Smooth muscle cell of the brain vasculature (primary cell): ENCODE measurements at places on chromosomes 13 and 19.

GRCh38 chr13:43564952-43565351, 221.8 kb downstream of the ENOX1 start:
- no peak for DNase-seq

DNA sequence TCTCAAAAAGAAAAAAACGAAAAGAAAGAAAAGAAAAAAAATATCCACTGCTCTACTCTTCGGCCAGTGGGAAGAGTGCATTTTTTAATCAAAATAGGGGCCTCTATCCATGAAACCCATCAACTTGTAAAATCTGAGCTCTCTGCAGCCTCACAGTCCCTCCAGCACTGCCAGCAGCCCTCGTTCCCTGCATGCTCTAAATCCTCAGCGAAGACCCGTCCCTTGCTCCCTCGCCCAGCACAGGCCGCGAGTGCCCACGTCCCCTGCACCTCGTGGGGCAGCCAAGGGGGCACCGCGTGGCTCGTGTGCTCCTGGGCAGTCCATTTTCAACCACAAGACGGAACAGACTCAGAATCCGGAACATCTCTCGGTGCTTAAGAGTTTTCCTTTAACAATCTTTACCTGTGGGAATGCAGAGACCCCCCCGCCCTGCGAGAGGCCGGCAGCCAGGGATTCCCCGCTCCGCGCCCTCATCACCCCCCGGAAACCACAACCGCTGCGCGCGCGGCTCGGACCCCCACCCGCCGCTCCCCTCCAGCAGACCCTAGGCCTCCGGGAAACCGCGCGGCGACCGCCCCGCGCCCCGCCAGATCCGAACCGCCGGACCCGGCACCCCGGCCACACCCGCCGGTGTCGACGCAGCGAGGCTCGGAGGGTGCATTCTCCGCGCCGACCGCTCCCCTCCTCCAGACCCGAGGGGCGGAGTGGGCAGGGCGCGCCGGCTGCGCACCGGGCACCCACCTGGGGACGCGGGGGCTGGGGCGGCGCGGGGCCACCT, 638 bp downstream of the ANKRD27 start:
- DNase-seq: no peak

GRCh38 chr19:44792281-44792680, 14.6 kb downstream of the CBLC start:
- DNase-seq: no peak

DNA sequence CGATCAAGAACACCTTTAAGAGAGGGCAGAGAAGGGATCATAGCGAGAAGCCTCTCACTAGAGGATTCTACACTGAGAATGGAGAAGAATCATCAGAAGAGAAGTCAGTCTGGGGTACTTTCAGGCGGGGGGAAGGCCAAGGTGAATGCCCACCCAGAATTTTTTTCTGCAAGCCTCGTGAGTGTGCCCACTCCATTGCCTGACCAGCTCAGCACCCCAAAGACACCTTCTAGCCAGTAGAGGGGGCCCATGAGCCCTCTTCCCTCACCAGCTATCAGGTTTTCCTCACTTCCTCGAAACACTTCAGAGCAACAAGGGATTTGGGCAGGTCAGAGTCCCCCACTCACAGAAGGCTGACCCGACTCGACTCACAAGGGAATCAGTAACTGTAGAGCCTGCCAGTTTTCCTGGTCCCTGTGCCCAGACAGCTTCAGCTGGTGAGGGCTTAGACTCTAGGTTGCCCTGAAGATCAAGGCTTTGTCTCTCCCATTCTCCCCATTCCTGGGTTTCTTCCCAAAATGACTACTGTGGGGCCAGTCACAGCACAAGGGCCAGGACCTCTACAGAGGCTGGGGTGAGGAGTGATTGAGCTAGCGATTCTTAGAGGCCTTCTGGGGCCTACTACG, 18.4 kb downstream of the NLRP13 start:
- DNase-seq: no peak

GRCh38 chr19:53908935-53909415, at the start of gene CACNG7:
CACNG7 (plus strand) TSS chr19:53909278; CDS start chr19:53912832, 3,554 bp downstream.
- DNase-seq: no peak

GRCh38 chr13:92303428-92303827, 905.0 kb downstream of the GPC5 start:
- no peak for DNase-seq

DNA sequence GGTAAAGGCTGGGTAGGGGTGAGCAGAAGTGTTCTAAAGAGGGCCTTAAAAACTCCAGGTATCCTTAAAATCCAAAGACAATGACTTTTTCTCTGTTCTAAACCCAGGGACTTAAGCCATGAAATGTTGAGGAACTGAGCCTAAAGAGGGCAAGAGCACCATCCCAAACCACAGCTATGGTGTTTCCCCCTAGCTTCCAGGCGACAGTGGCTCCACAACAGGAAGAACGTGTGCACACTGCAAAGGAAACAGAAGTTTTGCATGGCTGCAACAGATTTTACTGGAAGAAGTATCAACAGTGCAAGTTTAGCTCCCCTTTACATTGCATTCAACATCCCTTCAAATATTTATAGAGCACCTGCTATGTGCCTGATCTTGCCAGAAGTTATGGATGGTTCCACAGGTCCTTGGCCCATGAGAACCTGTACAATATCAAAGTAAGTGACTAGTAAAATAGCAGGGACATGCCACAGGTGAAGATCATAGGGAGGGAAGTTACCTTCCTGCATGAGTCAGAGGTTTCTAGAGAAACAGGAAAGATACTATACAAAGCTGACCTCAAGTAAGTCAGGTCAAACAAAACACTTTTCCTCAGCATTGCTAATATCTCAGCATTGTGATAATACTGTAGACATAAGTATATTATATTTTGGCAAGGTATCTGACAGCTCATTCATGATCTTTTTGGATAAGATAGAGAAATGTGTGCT, 8.4 kb upstream of the KCTD12 start:
- no peak for DNase-seq

DNA sequence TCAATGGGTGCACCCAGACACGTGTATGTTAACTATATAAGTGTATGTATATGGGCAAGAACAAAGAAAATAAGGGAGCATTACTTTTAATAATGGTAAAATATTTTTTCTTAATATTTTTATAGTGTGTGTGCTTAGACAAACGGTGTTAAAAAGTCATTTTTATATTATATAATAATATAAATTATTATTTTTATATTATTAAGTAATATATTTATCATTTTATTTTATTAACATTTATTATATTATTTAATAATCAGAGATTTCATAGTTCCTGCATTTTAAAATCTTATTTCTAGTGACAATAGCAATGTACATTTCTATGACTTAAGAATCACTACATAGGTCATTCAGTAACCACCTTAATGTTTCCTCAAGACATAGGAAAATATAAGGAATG, 184.4 kb downstream of the SLITRK5 start:
- DNase-seq: no peak

GRCh38 chr19:6354098-6354674, 7.1 kb upstream of the CLPP start:
- no peak for DNase-seq

GRCh38 chr13:33556828-33557227, 261.1 kb upstream of the RFC3 start:
- DNase-seq: no peak

- DNase-seq: no peak
Observed at GRCh38 chr19:13012690-13013608, 17.7 kb downstream of the NFIX start.

- no peak for DNase-seq
Observed at GRCh38 chr19:18879579-18880373, 16.2 kb downstream of the CERS1 start.

- DNase-seq: no peak
Observed at GRCh38 chr13:36086117-36086516, 45.1 kb downstream of the DCLK1 start.

DNA sequence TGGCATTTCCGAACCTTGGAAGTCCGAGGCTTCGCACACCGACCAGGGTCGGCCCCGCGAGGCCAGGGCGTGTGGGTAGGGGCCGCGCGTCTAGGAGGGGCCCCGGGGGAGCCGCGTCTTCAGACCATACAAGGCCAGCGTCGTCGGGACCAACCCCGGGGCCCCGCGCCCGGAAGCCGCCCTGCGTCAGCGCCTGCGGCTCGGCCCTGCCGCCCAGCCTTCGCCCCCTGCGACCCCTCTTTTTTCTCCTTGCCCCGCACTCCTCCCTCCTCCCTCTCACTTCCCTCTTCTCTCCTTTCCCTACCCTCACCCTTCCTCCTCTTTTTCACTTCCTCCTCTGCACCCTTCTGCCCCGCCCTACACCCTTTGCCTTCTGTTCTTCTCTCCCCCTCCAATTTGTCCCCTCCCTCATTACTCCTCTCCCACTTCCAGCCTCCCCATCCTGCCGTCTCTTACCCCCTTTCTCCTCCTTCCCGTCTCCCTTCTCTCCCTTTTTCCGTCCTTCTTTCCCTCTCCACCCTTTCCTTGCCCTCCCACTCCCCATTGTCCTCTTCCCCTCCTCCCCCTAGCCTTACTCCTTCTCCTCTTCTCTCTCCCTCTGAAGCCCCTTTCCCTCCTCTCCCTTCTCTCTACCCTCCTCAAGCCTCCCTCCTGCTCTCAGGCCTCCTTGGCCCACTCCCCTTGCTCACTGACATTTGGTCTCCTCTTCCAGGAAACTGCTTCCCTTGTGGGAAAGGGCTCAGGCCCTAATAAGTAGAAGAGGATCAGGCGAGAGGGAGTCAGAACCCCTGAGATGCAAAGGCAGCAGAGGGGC, 2.2 kb upstream of the PLEKHG2 start:
- DNase-seq: no peak

DNA sequence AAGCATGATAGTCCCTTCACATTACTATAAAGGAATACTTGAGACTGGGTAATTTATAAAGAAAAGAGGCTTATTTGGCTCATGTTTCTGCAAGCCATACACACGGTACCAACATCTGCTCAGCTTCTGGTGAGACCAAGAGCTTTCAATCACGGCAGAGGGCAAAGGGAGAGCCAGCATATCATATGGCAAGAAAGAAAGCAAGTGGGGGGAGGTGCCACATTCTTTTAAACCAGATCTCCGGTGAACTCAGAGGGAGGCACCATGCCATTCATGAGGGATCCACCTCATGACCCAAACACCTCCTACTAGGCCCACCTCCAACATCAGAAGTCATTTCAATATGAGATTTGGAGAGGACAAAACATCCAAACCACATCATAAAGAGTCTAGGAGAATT, 20.3 kb downstream of the XPO4 start:
- no peak for DNase-seq

GRCh38 chr13:39835253-39835652, 179.8 kb downstream of the COG6 start:
- no peak for DNase-seq

GRCh38 chr19:4733755-4734345, 10.2 kb upstream of the DPP9 start:
- DNase-seq: no peak

GRCh38 chr13:66751691-66752090, 478.4 kb downstream of the PCDH9 start:
- no peak for DNase-seq

DNA sequence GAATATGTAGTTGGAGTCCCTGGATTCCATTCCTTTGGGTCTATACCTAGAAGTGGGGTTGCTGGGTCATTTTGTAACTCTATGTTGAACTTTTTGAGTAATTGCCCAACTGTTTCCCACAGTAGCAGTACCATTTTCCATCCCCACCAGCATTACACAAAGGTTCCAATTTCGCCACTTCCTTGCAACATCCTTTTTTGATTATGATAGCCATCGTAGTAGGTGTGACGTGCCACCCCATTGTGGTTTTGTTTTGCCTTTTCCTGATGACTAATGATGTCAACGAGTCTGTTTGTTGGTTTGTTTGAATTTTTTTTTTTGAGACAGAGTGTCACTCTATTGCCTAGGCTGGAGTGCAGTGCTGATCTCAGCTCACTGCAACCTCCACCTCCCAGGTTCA, 3.3 kb upstream of the PEX11G start:
- no peak for DNase-seq

DNA sequence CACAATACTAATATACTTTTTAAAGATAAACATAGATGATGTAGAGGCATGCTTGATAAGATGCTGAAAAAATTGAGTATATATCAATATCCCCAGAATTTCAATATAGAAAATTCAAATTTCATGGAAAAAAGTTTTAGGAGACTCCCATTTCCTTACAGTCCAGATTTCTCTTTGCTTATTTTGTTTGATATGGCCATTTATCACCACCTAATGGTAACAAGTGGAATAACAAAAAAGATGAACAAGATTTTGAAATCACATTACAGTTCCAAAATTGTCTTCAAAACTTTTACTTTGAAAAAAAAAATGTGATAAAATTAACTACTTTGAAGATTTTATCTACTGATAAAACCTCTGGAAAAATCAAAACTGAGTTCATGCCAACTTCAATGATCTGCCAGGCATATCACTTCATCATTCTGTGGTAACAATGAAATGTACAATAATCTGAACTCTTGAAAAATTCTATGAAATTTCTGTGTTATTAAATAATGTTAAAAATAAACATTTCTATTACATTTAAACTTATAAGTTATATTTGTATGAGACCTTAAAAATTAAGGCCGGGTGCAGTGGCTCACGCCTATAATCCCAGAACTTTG, 17.5 kb downstream of the MIPEP start:
- DNase-seq: no peak

DNA sequence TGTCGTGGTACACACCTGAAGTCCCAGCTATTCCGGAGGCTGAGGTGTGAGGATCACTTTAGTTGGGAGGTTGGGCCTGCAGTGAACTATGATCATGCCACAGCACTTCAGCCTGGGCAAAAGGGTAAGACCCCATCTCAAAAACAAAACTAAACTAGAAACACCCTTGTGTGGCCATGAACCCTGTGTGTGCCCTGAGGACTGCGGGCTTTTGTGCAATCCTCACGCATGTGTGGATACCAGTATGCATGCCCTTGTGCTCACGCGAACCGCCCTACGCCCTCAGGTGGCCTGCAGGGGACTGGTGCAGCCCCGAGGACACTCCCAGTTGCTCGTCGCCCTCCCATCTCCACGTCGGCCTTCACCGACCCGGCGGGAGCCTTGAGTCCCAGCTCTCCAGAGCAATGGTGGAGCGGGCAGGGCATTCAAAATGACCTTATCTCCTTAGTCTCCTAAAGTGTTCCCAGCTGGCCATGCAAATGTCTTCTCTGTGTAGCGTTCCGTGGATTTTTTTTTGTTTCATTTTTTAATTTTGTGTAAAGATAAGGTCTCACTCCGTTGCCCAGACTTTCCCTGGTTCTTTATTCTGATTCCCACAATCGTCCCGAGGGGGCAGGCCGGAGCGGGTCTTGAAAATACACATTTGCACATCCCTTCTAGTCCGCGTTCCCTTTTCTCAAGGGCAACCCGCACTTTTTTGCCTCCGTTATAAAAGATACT, 868 bp upstream of the EGLN2 start:
- DNase-seq: no peak

DNA sequence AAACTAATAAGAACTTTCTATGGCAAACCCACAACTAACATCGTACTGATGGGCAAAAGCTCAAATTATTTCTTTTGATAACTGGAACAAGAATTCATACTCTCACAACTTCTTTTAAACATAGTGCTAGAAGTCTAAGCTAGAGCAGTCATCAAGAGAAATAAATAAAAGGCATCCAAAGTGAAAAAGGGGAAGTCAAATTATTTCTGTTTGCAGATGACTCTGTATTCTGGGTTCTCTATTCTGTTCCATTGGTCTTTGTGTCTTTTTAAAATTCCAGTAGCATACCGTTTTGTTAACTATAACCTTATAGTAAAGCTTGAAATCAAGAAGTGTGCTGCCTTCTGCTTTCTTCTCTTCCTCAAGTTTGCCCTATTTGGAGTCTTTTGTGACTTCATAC, 1215.9 kb downstream of the UQCRFS1 start:
- no peak for DNase-seq
